ENCODE measurements at places on chromosomes 2 and 18.

GRCh38 chr2:27989149-27989548, 98.6 kb downstream of the BABAM2 start:
- no peak for DNase-seq

- DNase-seq, result no peak
Measured at GRCh38 chr2:99779276-99779675, 289.5 kb upstream of the REV1 start.

- DNase-seq, result peak; percentile 75
Measured at GRCh38 chr2:1593371-1594122, 150.8 kb downstream of the PXDN start.

DNA sequence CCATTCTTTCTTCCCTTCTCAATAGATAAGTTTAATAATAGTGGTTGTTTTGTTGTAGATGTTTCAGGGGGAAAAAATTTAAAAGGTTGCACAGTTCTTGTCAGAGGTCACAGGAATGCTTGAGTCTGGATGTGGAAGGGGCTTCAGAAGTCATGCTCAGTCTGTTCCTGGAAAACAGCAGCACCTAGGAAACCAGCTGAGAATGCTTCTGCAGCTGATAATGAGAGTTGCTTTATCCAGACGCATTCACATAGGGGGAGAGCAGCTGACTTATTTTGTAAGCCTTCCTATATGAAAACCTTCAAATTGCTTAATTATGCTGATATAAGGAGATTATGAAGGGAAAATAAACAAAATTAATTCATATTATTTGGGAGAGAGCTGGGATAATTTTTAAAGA, 235.5 kb downstream of the GULP1 start:
- no peak for DNase-seq

- DNase-seq, result no peak
Measured at GRCh38 chr2:231665245-231666170, 42.8 kb upstream of the PTMA start.

DNA sequence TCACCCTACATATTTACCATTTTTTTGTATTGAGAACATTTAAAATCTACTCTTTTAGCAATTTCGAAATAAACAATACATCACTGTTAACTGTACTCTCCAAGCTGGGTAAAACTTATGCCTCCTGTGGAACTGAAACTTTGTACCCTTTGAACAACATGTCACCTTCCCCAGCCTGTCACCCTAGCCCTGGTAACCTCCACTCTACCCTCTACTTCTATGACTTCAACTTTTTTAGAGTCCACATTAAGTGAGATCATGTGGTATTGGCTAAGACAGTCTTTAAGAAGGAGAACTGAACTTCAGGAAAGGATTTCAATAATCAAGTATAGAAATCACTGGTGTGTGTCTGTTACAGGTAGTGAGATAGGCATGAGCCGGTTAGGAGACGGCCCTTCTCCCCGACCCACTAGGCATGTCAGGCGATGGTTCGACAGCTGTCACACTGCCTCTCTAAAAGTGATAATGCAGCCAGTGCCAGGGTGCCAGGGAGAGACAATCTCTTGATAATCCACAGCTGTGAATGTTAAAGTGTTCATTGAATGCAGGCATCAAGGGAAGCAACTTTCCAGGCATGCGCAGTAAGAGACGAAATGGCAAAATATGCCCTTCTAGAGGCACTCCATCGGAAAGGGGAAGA, 74.6 kb upstream of the RNF152 start:
- no peak for DNase-seq

- no peak for DNase-seq
Measured at GRCh38 chr18:6059551-6059950, 164.2 kb upstream of the TMEM200C start.

GRCh38 chr2:88959480-88960204, 268.2 kb downstream of the RPIA start:
- no peak for DNase-seq

DNA sequence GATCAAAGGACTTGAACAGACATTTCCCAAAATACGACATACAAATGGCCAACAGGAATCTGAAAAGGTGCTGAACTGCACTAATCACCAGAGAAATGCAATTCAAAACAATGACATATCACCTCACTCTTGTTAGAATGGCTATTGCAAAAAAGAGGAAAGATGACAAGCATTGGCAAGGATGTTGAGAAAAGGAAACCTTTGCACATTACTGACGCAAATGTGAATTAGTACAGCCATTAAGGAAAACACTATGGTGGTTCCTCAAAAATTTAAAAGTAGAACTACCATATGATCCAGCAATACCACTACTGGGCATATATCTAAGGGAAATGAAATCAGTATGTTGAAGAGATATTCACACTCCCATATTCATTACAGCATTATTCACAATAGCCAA, 57.7 kb upstream of the ASPRV1 start:
- no peak for DNase-seq

DNA sequence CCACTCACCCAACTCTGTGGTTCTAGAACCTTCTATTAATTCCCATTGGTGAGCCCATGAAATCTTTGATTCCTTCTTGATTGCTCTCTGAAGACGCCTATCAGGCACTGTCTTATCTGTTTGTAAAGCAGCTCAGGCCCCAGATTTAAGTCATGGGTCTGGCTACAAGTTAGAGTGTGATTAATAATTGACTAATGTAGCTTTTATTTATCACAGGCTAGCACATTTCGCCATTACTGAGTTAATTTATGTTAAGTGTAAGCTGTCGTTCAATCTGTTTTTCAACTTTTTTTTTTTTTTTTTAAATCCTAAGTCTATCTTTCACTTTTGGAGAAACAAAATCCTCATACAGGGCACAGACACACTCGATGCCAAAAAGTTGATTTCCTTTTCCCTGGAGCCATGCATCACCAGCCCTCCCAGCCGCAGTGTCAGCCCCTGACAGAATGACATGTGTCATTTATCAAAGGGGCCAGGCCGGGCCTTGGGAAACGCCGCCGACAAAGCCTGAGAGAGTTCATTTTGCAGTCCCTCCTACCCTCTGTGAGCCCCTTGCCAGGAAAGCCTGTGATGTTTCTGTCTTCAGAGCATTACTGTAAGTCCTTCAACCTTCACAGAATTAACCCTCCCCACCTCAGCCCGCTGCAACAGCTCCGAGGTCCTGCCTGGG, 15.8 kb downstream of the TSHZ1 start:
- DNase-seq, result no peak

- DNase-seq, result no peak
Measured at GRCh38 chr18:52588931-52589330, 248.9 kb downstream of the DCC start.
